ENCODE measurements at places on chromosomes 4 and X. TPM values are rescaled to one million over a fixed set of nuclear protein-coding genes. Genes with fewer than 3 reads are reported as not detected.

DNA sequence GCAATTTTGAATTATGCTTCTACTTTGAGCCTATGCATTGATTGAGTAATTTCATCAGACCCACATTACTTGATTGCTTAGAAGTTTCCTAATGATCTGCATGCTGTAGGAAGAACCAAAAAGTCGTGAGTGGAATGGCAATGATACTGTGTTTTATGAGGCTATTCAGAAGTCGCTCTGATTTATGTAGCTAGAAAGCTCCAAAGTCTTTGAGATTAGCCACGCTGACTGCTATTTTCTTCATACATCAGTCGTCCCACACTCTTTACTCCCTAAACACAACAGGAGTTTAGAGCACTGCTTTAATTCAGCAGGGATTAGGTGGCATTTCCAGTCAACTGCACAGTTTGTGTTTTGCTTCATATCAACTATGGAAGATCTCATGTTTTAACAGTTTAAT lies 4.1 kb downstream of the GRID2 start:
- no peak for DNase-seq

Gene C4orf36
- total RNA-seq = 4.3 TPM

- DNase-seq = no peak
Observed at GRCh38 chrX:81231476-81231875, 29.6 kb downstream of the SH3BGRL start.

DNA sequence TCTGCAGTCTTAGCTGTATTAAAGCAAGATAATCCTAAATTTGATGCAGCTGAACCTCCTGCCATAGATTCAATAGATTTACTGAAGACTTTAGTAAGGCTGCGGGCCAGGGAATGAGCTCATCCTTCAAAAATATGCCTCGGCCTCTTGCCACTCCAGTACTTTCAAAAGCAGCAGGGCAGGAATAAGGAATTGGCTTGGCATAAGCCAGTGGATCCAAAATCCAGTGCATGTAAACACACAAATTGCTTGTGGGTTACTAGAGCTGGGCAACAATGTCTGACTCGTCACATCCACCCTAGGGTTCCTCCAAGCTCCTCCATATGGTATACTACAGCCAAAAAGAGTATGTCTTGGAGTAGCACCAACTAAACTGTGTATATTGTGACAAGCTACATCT lies 165.0 kb downstream of the AMELX start:
- no peak for DNase-seq

- DNase-seq = no peak
Observed at GRCh38 chr4:25770847-25771246, 91.9 kb downstream of the SEL1L3 start.

DNA sequence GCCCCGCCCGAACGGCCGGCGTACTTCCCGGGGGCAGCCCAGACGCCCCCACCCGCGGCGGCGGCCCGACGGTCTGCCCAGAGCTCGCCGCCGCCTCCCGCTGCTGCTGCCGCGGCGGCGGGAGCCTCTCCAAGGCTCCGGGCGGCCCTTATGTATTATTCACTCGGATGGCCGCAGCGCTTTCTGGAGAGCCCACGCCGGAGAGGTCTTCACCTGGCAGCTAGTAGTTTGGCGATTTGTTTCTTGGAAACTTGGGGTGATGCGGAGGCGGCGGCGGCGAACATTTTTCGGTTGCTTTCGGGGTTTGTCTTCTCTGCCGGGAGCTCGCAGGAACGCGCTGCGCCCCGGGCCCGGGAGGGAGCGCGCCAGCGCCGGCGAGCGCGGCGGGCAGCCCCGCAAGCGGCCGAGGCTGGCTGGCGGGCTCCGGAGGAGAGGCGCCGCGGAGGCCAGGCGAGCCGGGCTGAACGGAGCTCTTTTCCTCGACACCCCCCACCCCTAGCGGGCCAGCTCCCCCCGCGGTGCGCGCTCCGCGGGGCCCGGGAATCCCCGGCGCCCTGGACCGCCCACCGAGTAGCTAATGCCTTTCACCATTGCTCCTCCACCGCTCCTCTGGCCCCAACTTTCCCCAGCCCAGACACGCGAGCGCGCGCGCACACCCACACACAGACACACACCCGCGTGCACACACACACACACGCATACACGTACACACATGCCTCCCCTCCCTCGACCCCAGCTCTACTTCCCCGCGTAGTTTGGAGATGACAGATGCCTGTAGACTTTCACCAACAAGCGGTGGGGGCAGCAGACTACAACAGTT lies 113.5 kb downstream of the DHX15 start:
- peak; percentile 58 for DNase-seq

DNA sequence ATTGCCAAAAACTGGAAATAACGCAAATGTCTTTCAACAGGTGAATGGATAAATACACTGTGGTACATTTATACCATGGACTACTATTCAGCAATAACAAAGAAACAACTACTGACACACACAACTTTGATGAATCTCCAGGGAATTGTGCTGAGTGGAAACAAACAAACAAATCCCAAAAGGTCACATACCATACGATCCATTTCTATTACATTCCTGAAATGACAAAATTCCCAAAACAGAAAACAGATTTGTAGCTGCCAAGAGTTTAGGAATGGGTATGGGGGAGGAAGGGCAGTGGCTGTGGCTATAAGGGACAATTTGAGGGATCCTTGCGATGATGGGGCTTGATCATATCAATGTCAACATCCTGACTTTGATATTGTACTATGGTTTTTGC lies 2.5 kb downstream of the ZNF182 start:
- DNase-seq = no peak

- no peak for DNase-seq
Observed at GRCh38 chr4:70405765-70406164, 8.0 kb downstream of the OPRPN start.

GRCh38 chrX:6729626-6730025 lies 194.7 kb upstream of the VCX3A start:
- DNase-seq = no peak

Gene CT45A5
- not detected for total RNA-seq

- peak; percentile 23 for DNase-seq
Observed at GRCh38 chrX:312621-313331, 5.8 kb downstream of the GTPBP6 start.

GRCh38 chr4:39178706-39179105 lies 3.6 kb upstream of the WDR19 start:
- DNase-seq = no peak

DNA sequence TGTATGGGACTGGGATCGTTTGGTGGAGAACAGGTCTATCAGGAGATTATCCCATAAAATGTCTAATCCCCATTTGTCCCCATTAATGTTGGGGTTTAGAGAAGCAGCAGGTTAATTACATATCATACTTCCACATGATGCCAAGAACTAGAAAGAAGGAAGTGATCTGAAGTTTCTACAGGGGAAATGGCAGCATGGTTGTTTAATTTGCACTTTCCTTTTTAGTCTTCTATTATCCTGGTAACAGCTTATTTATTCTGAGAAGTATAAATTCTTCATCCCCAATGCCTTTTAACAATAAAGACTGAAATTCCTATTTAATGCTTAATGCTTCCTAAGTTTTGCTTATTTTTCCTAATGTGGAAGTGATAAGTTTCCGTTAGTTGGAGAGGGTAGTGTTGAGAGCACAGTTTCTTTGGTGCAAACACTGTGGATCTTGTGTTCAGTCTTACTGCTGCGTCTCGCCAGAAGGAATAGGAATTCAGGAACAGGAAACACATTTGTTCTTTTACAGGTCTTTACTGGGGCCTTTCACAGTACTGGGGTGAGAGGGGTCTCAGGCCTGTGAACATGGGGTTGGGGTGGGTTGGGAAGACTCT lies 59.5 kb upstream of the TADA2B start:
- no peak for DNase-seq

GRCh38 chr4:146349306-146349705 lies 135.0 kb downstream of the REELD1 start:
- no peak for DNase-seq
